ENCODE measurements at places on chromosomes 2 and 18.

GRCh38 chr2:69395866-69396265, 8.8 kb upstream of the GFPT1 start:
- DNase-seq, result no peak

DNA sequence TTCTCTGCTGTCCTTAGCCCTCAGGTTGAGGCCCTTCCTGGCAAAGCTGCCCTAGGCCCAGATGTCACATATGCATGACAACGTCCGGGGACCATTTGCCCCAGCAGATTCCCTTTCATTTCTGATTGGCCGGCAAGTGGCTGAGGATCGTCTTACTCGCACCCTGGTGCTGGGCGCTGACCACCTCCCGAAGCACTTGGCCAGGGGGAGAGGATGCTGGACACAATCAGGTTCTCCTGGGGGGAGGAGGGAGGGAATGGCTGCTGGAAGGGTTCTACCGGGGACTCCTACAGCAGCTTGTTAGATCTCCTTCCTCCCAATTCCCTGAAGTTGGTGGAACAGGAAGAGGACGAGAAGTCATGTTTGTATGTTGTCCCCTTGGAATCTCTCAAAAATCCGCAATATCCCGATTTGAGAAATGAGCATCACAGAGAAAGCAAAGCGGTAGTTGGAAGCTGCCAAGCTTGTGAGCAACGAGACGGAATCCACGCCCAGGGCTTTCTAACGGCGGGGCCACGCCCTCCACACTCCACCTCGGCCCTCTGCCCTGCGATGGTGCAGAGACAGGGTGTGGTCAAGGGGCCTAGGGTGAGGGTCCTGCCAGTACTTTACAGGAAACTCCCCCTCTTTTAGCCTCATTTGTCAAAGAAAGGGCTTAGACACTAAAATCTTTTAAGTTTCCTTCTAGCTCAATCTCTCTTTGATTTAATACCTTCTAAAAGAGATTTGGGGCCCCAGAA, 61.8 kb upstream of the YWHAQ start:
- DNase-seq, result no peak

GRCh38 chr2:54956111-54956627, 94.1 kb downstream of the RTN4 start:
- no peak for DNase-seq

DNA sequence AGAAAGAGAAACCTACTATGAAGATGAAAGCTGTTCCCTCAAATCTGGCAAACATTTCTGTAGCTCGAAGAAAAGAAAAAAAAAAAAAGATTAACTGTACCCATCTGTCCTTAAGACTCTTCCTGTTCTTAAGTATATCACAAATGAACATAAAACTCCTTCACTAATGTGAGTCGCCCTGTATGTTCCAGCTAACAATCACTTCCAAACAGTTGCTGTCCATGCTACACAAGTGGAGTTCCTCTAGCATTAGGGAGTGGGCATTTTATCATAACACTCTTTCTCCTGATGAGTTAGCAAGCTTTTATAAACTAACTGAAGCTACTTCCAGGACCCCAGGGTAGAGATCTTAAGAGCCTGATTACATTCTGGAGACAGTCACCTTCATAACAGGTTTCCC, 5.8 kb downstream of the CUL3 start:
- DNase-seq, result no peak

- no peak for DNase-seq
Measured at GRCh38 chr2:131010566-131010965, 82.7 kb downstream of the FAM168B start.

GRCh38 chr18:58806826-58807714, 57.6 kb upstream of the ZNF532 start:
- DNase-seq, result no peak

- DNase-seq, result no peak
Measured at GRCh38 chr2:149062531-149062930, 24.0 kb downstream of the LYPD6B start.

GRCh38 chr2:157592374-157592773, 36.3 kb downstream of the ACVR1C start:
- no peak for DNase-seq

GRCh38 chr2:230418341-230419016, 2.5 kb downstream of the SP100 start:
- no peak for DNase-seq

DNA sequence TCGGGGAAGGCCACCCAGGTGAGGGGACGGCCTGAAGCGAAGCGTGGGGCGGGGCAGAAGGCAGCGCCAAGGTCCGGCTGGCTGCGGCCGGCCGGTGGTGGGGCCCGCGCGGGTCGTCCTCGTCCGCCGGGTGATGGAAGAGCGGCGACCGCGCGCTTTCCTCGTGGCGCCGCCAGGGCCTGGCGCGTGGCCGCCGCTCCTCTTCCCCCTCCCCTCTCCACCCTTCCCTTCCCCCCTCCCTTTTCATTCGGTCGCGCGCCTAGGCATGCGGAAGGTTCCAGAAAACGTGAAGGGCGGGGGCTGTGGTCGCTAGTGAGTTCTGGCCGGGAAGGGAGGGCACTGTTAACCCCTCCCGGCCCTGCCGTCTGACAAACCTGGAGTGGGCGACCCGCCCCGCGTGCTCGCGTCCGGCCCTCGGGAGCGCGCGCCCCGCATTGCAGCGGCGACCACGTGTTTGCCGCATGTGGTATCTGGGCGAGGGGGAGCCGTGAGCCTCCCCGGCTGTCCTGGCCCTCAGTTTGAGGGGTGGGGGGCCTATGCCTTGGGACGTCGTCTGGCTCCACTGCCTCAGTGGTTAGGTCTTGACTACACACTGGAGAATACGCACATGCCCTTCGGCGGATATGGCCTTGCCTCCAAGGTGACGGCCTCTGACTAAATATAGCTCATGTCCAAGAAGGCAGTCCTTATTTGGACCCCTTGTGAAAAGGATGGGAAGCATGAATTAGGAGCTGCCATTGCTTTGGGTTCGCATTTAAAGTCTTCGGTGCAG, 579 bp downstream of the MAT2A start:
- DNase-seq, result peak; percentile 26

DNA sequence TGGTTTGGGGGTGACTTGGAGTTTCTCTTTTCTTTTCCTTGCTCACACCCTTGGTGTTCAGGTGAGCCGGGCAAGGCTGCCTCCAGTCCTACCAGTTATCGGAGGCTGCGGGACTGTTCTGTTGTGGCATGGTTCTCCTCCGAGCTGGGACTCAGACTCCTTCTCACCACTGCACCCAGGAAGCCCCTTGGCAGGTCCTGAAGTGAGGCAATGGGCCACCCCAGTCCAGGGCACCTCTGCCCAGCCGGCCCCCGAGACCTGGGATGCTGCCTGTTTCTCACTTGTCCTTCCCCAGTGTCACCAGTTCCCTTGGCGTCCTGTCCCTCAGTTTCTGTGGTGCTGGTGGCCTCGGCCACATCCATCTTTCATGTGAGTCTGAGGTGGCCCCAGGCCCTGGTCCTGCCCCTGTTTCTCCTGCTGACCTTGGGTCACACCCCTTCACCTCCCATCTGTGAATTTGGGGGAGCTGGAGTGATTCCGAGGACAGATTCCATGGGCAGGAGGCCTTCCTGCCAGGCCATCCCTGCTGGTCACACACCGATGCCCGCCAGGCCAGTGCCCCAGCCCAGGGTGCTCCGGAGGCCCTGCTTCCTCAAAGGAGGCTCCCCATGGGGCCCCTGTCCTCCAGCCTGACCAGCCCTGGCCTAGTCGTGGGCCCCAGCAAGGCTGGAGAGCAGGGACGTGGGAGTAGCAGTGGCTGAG, 6.6 kb upstream of the KLHL30 start:
- no peak for DNase-seq

DNA sequence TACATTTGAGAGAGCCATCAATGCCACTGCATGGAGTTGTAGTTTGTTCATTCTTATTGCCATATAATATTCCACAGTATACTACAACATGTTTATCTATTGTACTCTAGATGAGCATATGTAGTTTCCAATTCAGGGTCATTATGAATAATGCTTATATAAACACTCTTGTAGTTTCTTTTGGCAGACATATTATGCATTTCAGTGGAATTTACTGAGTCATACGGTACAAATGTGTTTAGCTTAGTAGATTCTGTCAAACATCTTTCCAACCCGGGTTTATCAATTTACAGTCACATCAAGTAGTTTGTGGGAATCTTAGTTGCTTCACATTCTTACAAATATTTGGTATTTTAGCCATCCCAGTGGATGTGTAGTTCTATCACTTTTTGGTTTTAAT, 161.1 kb downstream of the KCNH7 start:
- no peak for DNase-seq

- no peak for DNase-seq
Measured at GRCh38 chr2:864501-865106, 86.0 kb upstream of the SNTG2 start.

GRCh38 chr2:215567504-215567903, 131.6 kb upstream of the FN1 start:
- DNase-seq, result no peak

- no peak for DNase-seq
Measured at GRCh38 chr2:160474891-160475787, 18.5 kb downstream of the RBMS1 start.

DNA sequence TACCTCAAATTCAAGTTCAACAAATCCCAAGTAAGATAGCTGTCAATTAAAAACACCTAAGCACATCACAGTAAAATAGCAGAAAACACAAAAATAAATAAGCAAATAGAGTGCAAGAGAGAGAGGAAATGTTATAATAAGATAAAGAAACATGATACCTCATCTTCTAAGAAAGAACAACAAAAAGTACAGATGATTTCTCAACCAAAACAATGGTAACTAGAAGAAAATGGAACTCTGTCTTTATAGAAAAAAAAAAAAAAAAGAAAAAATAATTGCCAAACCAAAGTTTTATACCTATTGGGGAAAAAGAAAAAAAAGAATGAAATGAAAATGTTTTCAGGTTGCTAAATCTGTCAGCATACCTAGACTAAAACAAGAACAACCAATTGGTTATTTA, 1253.5 kb upstream of the CDH2 start:
- no peak for DNase-seq

GRCh38 chr18:2515171-2515787, 56.0 kb downstream of the METTL4 start:
- DNase-seq, result no peak

DNA sequence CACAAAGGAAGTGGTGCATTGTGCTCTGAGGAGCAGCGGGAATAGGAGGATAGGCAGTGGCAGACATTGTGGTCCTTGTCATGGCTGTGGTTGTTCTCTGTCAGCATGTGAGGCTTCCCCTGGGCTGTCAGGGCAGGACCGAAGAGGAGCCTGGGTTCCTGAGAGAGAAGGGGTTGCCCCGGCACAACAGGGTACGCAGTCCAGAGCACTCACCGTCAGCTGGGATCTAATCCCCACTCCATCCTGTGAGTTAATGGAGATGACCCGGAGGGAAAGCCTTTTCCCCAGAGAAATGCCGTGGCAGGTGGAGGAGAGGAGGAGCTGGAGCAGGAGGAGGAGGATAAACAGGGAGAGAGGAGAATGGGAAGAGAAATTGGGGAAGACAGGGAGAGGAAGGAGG, 396.7 kb upstream of the HS6ST1 start:
- DNase-seq, result no peak

GRCh38 chr18:8911408-8912340, 190.8 kb upstream of the NDUFV2 start:
- no peak for DNase-seq

- DNase-seq, result no peak
Measured at GRCh38 chr2:226352941-226353560, 446.6 kb downstream of the IRS1 start.
